ENCODE measurements at places on chromosomes 7 and 10. TPM values are rescaled to one million over a fixed set of nuclear protein-coding genes. Genes with fewer than 3 reads are reported as not detected.

Gene KCNH2
- total RNA-seq: 0.41 TPM

Gene SEC61G
- total RNA-seq: 95.1 TPM

- DNase-seq: no peak
Measured at GRCh38 chr10:93951905-93952304, 41.8 kb upstream of the PLCE1 start.

DNA sequence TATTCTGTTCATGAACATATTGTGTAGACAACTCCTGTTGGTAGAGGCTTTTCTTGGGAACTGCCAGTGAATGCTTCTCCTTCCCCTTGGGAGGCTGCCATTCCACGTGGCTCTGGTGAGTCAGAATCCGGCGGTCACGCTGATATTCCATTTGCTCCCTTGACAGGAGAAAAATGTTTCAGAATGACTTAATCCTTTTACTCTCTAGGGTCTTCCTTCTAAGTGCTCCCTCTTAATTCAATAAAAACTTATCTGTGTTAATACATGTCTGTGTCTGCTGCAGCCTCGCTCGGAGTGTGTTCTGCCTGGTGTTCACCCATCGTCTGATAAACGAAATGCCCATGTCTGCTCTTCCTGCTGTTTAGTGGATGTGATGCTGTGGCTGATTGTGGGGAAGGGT is 278.6 kb downstream of the ARHGAP12 start:
- DNase-seq: no peak

GRCh38 chr7:46630031-46630430 is 709.0 kb upstream of the IGFBP3 start:
- no peak for DNase-seq

GRCh38 chr10:29586509-29586908 is 48.3 kb downstream of the SVIL start:
- DNase-seq: no peak

Data from activated naive CD4-positive, alpha-beta T cell treated with anti-CD3 and anti-CD28 coated beads, Interleukin-2, amount 50 U/mL, for 72 hours (primary cell).